Thymus (tissue), 14 donors: ENCODE measurements at places on chromosomes 11 and 22. TPM values are rescaled to one million over a fixed set of nuclear protein-coding genes. Genes with fewer than 3 reads are reported as not detected.

The BATF2 gene
- total RNA-seq: 0.90 TPM

The HSPB2 gene
- 0.19 TPM for total RNA-seq

The KMT2A gene
- total RNA-seq: 17.7 TPM

The RAB38 gene
- total RNA-seq: 9.9 TPM

The VPREB1 gene
- 2.5 TPM for total RNA-seq

The PIM3 gene
- 36.0 TPM for total RNA-seq

The LMO2 gene
- 9.4 TPM for total RNA-seq

DNA sequence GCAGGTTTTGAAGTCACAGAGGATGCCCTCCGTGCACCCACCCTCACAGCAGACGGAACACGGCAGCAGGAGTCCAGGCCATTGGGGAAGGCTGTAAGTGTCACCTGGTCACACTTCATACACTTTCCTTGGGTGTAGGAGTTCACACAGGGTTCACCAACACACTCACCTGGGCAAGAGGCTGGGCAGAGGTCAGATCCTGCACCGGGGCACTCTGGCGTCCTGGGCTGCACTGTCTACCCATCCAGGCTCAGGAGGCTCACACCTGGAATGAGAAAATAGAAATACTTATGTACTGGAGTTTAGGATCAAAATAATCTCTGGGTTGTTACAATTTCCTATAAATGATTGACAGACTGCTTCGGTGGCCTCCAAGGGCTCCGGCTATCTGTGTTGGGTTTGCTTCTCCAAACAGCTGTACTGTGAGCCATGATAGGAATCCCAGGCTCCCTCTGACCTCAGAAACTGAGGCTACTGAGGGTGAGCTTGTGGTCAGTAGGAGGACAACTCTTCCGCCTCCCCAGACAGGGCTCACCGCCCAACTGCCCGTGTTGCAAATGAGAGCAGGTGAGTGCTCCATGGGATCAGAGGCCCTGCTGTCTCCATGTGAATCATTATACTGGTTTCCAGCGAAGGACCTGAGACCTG, 20.1 kb upstream of the CARS1 start:
- no peak for DNase-seq
- no peaks in the 10 kb centered on the region for H3K36me3 ChIP-seq
- no peaks in the 10 kb centered on the region for H3K4me1 ChIP-seq
- no peak overlapping the region for H3K4me3 ChIP-seq
- H3K27me3 ChIP-seq: no peaks in the 10 kb centered on the region

GRCh38 chr11:46279126-46280099, 2.0 kb downstream of the CREB3L1 start:
- DNase-seq: no peak
- peaks cover 39% of the 10 kb centered on the region for H3K27me3 ChIP-seq
- peaks cover 5% of the 10 kb centered on the region for H3K4me1 ChIP-seq
- no peak overlapping the region for H3K27ac ChIP-seq

- no peaks in the 10 kb centered on the region for H3K36me3 ChIP-seq
- DNase-seq: no peak
- no peak overlapping the region for H3K4me3 ChIP-seq
These were observed 631.4 kb upstream of the LUZP2 start for GRCh38 chr11:23865341-23865975.

GRCh38 chr11:33689501-33689900, 11.1 kb downstream of the C11orf91 start:
- H3K4me1 ChIP-seq: no peaks in the 10 kb centered on the region
- no peaks in the 10 kb centered on the region for H3K36me3 ChIP-seq
- no peak for DNase-seq
- no peak overlapping the region for H3K4me3 ChIP-seq

- H3K4me1 ChIP-seq: peaks cover 25% of the 10 kb centered on the region
- H3K36me3 ChIP-seq: peaks cover 52% of the 10 kb centered on the region
- no peak overlapping the region for H3K27ac ChIP-seq
These were observed 57.2 kb downstream of the CABIN1 start for GRCh38 chr22:24068377-24068680.

- H3K27ac ChIP-seq: no peak overlapping the region
- peaks cover 41% of the 10 kb centered on the region for H3K27me3 ChIP-seq
These were observed 11.6 kb downstream of the OTUB1 start for GRCh38 chr11:63997801-63998337.

- DNase-seq: no peak
- H3K36me3 ChIP-seq: no peaks in the 10 kb centered on the region
- no peak overlapping the region for H3K4me3 ChIP-seq
- no peak overlapping the region for H3K27ac ChIP-seq
These were observed 152.8 kb upstream of the ZBED5 start for GRCh38 chr11:11010624-11011127.

DNA sequence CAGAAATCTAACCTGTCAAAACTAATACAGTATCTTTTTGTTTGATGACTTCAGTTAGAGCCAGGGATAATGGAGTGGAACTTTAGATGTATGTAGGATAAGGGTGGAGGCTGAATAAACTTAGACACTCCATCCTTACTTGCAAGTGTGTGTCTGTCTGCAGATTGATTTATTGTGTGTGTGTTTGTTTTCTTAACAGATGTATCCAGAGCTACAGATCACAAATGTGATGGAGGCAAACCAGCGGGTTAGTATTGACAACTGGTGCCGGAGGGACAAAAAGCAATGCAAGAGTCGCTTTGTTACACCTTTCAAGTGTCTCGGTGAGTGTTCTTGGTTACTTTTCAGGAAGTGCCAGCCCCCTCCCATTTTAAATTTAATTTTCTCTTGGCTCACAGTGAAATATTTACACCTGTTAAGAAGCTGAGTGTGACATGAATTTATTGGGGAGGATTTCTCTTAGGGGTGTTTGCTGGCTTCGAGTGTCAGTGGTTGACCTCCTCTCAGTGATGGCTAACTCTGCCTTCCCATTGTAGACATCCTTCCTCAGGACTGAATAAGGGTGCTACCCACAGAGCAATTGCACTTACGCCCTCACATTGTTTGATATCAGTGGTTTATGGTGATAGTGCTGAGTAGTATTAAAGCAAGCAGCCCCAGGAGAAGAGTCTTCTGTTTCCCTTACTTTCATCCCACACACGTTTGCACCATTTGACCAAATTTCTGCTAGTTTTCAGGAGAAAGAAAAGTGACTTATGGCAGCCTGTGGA, 40.8 kb downstream of the APLP2 start:
- peaks cover 6% of the 10 kb centered on the region for H3K4me1 ChIP-seq
- H3K27me3 ChIP-seq: no peaks in the 10 kb centered on the region
- peaks cover 8% of the 10 kb centered on the region for H3K36me3 ChIP-seq
- H3K27ac ChIP-seq: no peak overlapping the region
- no peak overlapping the region for H3K4me3 ChIP-seq
- no peak for DNase-seq

DNA sequence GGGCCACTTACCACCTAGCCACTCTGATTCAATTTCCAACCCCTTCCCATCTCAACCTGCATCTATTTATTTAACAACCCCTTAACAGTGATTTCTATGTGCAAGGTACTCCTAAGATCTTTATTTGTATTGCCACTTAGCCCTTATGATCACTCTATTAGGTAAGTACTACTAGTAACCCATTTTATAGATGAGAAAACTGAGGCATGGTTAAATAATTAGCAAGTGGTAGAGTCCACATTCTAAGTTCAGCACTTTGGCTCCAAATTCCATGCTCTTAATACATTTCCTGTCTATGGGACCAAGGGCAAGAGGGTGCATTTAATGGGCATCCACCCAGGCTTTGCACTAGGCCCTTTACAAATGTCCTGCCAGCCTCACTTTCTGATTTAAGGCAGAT, 38.1 kb upstream of the CSNK2A3 start:
- H3K36me3 ChIP-seq: no peaks in the 10 kb centered on the region
- no peak overlapping the region for H3K4me3 ChIP-seq
- no peak for DNase-seq
- no peaks in the 10 kb centered on the region for H3K27me3 ChIP-seq
- H3K27ac ChIP-seq: no peak overlapping the region

- no peaks in the 10 kb centered on the region for H3K4me1 ChIP-seq
- no peaks in the 10 kb centered on the region for H3K27me3 ChIP-seq
- no peak overlapping the region for H3K27ac ChIP-seq
These were observed 71.7 kb downstream of the DBX1 start for GRCh38 chr11:20088397-20089225.

DNA sequence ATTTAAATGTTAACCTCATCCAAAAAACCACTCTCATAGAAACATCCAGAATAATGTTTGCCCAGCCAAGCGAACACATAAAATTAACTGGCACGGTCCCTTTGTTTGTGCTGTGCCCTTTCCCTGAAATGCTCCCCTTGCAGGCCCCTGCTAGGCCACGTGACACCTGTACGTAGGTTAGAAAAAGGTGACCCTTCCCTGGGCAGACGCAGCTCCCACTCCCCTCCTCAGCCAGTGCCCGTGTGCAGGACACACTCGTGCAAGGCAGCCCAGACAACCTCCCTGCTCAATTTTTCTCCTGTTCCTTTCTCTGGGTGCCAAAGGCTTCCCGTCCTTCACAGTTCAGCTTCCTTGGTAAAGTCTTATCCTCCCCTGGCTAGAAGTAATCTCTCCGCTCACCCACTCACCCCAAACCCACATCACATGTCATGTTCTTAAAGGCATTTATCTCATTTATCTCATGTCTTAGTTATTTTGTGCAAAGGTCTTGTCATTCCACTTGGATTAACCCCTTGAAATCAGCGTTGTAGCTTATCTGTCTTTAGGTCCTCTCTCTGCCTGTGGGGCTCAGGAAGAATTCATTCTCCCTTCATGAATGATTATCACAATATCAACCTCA, 20.7 kb downstream of the FAM83F start:
- no peak overlapping the region for H3K27ac ChIP-seq
- no peaks in the 10 kb centered on the region for H3K4me1 ChIP-seq
- no peak for DNase-seq
- H3K27me3 ChIP-seq: no peaks in the 10 kb centered on the region
- no peak overlapping the region for H3K4me3 ChIP-seq
